Muscle of arm (tissue), 14 donors: ENCODE measurements at places on chromosomes 3 and 15. TPM values are rescaled to one million over a fixed set of nuclear protein-coding genes. Genes with fewer than 3 reads are reported as not detected.
A peak's percentile ranks its signal among the peaks of the same experiment; 100 is the strongest.

GRCh38 chr3:195042743-195043606 is 228.0 kb downstream of the XXYLT1 start:
- DNase-seq: no peak

DNA sequence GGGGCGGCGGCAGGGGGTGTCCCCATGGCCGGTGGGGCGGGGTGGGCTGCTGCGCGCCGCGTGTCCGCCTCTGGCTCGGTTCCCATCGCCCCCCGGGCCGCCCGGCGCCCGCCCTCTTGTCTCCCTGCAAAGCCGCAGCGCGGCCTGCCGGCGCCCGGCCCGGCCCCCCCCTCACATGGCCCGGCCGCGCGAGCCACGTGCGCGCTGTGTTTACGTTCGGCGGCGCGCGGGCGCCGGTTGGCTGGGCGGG is 502 bp downstream of the NR1D2 start:
- DNase-seq: no peak

DNA sequence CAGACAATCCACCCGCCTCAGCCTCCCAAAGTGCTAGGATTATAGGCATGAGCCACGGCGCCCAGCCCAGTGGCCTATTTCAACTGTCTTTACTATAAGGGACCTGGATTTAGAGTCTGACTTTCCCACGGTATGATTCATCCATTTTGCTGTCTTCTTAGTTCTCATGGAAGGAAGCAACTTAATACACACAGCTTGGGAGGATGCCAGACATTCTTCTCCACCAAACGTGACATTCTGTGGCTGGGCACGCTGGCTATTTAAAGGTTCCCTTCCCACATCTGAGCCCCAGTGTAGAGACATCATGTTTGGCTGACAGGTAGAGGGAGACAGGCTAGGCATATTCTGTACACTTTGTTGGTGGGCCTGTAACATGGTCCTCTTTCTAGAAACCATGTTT is 26.2 kb downstream of the FAM43A start:
- DNase-seq: no peak

DNA sequence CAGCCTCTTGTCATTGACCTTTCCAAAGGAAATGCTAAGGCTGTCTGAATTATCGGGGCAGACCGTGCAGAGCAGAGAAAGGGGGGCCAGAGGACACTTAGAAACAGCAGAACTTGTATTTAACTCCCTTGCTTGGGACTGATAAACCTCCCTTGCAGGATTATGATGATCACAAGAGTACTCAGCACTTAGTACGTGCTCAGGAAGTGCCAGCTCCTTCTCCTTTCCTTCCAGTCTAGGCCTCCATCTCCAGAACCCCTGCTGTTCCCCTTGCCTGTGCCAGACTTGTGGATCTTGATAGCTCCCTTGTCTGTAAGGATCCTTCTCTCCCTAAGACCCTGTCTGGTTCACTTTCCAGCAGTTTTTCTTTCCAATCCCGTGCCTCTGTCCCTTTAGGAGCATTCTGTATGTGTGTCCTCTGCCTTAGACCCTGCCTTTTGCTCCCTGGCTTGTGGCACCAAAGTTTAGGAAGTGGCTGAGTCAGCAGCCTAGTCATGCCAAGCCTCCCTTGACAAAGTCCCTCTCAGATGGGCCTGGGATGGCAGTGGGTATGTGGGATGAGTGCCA is 747 bp downstream of the SORD start:
- no peak for DNase-seq

DNA sequence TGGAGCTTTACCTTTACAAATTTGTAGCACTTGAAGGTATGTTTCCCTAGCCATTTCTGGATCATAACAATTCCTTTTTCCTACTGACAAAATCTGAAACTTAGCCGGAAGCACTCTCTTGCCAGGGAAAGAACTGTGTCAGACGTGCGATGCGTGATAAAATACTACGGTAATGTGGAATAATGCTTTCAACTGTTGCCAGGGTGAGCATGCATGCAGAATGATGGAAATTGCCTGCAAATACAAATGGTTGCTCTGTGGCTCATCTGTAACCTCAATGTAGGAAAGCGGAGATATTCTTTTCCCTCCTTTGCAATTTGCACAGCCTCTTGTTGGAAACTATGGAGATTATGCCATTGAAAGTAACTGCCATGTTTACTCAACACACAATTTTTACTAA is 736.5 kb upstream of the CFAP20DC start:
- DNase-seq: no peak

- DNase-seq: no peak
These were observed 162.4 kb upstream of the LRTM1 start for GRCh38 chr3:55090291-55090690.

GRCh38 chr15:70023769-70024491 is 73.8 kb downstream of the TLE3 start:
- peak; percentile 25 for DNase-seq

DNA sequence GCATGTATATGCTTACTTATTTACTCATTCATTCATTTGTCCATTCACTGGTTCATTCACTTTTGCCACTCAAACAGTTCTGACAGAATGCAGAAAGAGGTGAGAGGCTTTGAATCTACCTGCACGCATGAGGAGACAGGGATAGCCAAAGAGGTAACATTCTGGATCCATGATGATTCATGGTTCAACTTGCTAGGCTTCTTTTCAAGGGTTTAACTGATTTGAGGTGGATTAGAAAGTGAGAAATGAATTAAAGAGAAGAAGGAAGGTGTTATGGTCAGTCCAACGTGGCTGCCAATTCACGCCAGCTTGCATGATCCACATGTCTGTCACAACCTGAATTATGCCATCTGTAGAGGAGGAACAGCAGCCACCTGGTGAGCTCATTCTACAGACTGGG is 260.6 kb downstream of the ARRDC4 start:
- no peak for DNase-seq

ZNF385D gene
- 35.9 TPM for polyA plus RNA-seq

SV2B gene
- 5.4 TPM for polyA plus RNA-seq
